ENCODE measurements at places on chromosomes 2 and 18.
A peak's percentile ranks its signal among the peaks of the same experiment; 100 is the strongest.

DNA sequence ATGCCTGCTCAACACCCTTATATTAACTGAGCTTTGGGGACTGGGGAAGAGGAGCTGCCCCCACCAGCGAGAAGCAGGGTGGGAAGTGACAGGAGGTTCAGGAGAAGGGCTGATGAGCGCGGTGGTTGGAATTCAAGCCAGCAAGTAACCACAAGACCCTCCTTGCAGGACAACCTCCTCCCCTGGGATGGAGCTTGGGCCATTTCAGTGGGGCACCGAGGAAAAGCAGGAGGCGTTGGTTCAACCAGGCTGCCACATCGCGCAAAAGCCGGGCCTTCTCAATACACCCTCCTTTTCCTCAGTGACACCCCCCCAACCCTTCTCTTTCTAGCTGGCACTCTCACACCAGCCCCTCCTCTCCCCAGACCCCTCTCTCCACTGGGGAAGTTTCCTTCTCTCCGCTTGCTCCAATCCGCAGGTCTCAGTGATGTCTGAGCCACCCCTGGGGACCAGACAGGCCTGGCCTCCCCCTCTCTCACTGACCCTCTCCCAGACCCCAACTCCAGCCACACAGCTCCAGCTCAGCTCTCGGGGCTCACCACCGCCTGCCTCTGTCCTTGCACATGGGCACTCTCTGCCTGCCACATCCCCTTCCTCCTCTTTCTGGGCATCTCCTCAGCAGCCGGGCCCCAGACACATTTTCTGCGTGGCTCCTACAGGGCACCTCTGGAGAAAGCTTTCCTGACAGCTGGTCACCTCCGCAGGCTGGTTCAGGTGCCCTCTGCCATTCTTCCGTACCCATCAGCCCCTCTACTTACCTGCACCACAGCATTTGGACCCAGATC is 44.5 kb downstream of the KCNF1 start:
- no peak for DNase-seq

DNA sequence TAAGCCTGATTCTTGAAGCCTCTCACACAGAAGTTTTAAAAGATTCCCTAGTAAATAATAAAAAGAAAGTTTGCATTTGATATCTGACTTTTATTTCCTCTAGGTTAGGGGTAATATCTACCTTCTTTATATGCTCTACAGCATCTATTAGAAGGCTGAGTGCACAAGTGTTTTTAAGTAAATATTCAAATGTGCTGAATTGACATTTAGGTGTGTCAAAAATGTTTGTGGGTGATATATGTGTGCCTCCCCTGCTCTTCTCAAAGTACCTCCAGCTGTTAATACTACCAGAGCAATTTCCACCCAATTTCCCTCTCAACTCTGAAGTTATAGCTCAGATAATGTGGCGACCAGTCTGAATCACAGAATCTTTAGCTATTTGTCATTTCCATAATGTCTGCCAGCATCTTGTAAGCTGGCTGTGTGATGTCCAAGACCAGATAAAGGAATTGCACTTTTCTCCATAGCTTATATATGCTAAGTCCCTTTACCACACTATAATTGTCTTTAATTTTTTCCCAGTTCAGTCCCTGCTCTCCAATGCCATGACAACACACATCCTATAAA is 24.4 kb upstream of the ERMN start:
- no peak for DNase-seq

DNA sequence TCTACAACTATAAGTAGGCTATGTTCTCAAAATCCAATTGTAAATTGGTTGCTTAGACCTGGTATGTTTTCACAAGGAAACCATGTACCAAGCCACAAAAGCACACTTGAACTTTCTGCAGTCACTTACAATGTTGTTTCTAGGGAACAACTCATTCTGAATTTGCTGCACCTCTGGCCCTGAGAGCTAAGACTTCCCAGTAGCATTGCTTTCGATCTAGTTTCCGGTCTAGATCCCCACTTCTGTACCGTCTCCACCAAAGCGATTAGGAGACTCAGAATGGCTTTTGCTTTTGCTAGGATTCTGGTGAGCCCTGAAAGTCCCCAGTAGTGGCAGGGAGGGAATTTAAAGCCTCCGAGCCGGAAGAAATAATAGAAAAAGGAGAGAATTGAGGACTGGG is 313.0 kb downstream of the ARHGAP15 start:
- DNase-seq, result no peak

DNA sequence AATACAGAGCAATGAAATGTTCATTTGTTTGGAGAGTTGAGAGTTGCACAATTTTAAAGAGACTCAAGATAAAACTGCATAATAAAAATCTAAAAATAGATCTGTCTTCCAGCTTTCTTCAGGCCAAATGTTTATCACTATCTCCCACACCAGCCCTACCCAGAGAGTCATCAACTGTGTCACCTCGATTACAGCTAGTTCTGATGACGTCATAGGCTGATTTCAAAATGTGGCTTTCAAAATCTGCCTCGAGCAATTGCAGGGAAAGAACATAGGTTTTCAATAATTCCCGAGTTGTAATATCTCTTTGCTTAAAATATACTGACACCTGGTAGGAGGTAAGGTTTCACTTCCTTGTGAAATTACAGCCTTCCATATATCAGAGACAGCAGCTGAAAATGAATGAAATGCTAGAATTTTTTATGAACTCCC is 677.6 kb upstream of the ID2 start:
- peak; percentile 55 for DNase-seq

DNA sequence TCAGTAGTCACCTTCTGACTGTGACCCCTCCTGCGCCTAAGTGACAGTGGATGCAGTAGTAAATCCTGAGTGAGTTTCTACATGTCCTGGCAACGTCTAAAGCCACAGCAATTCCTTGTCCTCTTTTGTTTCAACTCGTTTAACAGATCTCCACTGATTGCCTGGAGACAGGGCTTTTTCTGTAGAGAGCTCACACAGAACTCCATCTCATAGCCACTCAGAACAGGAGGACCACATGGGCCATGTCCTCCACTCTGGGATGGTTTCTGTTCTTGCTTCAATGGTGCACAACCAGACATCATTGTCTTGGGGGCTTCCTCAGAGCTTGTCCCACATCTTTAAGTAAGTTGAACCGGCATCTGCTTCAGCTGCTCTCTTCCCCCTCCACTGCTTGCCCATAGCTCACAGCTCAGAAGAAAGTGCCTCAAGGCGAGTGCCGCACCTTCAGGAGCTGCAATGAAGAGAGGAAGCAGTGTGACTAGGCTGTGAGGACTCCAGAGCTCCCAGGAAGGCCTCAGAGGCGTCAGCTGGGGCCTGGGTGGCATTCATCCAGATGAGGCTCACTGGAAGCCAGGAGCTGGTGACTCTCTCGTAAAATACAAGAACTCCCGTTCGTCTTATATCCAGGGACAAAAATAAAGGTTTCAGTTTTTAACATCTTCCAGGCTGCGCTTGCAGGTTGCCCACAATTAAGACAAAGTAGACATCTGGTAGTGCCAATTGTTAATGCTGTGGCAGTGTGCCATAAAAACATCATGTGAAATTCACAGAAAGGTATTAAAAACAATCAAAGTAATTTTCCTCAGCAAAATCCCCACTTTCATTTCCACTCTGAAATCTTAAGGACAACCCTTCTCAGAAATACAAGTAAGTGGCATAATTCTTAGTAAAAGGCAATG is 37.3 kb downstream of the ST3GAL5 start:
- peak; percentile 33 for DNase-seq

DNA sequence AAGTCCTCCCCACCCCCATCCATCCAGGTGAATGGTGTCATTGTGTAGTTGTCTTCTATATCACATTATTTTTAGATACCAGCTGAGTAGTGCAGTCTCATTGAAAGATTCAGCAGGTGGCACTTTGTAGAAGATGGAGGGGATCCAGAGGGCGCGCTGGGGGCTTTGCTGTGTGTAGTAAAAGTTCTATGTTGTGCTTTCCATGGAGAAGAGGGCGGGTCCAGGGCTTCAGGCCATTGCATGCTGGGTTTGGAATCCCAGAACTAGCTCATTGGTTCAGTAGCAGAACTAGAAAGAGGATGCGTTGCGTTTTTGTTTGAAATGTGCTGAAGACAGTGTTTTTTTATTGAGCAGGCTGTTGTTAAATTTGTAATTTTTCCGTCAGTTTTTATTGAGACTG is 120.0 kb downstream of the MAP4K4 start:
- no peak for DNase-seq

All from NCI-H1694 treated with DMSO at 0.1 percent for 48 hours (cell line).